Cortex of kidney (tissue), 1 donor: ENCODE measurements at places on chromosomes 1 and 21.

DNA sequence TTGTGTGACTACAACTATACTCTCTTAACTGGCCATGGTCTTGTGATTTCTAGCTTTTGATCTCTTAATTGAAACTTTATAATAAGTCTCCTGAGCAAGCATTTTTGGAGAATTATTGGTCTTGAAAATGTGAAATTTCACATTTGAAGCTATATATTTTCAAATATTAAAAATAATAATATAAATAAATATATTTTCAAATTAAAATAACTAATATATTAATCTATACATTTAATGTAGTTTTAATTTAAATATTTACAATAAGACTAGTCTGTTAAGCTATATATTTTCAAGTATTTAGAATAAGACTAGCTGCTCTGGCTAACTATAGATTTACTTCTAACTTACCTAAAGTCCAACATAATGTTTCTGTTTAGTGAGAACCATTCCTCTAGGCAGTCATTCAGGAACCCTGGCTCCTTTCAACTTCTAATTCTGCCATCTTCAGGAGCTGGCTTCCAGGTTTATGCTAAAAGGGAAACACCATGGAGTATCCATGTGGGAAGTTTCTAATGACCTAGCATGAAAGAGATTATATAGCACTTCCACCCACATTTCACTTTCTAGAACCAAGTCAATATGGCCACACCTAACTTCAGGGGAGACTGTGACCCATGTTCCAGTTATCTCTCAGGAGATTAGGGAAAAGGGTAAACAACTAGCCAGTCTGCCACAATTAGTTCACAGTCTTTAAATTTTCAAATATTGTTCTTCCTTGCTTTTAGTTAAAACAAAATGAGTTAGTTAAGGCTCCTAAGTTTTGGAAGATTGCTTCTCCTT is 31.9 kb upstream of the TSHB start:
- no peak for DNase-seq

GRCh38 chr1:89550995-89551394 is 26.4 kb downstream of the LRRC8B start:
- DNase-seq: no peak

- no peak for DNase-seq
Observed at GRCh38 chr1:52641307-52641706, 8.3 kb downstream of the SHISAL2A start.

DNA sequence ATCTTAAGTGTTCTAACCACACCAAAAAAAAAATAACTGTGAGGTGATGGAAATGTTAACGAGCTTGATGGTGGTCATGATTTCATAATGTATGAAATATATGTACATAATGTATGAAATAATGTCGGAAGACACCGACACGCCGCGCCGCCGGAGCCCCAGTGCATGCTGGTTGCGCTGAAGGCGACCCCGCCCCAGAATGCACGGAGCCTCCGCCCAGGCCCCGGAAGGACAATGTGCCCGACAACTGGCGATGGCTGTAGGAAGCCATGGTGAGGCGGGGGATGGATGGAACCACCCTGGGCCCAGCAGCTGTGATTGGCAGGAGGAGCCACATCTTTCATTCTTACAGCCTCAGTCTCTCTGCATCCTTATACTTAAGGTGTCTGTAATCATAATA is 7.4 kb downstream of the OR2T10 start:
- DNase-seq: no peak

GRCh38 chr1:175146529-175147213 is 45.9 kb downstream of the KIAA0040 start:
- DNase-seq: no peak

- no peak for DNase-seq
Observed at GRCh38 chr1:54965624-54966340, 14.6 kb upstream of the TMEM61 start.

DNA sequence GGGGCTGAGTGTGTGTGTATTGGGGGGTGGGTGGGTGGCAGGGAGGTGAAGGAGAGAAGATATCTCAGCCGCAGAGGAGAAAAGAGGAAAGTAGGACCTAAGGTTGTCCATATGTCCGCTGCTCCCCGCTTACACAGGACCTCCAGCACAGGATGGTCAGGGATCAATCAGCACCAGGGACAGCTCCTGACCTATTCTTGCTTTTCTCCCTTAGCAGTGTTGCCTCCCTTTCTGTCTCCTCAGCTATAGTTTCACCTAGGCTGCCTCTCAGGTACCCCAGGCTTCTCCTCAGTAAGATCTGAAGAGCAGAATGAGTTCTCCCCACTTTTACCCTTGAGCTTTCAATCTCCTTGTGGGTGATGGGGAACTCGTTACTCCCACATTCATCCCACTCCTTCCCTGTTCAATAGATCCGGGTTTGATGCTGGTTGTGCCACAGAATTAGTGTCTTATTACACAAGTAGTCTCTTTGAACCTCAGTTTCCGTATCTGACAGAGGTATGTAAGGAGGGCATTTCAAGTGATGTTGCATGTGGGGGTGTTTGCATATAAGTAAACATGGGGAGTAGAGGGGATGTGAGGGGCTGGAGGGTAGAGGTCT is 1.4 kb upstream of the DPH2 start:
- DNase-seq: no peak

DNA sequence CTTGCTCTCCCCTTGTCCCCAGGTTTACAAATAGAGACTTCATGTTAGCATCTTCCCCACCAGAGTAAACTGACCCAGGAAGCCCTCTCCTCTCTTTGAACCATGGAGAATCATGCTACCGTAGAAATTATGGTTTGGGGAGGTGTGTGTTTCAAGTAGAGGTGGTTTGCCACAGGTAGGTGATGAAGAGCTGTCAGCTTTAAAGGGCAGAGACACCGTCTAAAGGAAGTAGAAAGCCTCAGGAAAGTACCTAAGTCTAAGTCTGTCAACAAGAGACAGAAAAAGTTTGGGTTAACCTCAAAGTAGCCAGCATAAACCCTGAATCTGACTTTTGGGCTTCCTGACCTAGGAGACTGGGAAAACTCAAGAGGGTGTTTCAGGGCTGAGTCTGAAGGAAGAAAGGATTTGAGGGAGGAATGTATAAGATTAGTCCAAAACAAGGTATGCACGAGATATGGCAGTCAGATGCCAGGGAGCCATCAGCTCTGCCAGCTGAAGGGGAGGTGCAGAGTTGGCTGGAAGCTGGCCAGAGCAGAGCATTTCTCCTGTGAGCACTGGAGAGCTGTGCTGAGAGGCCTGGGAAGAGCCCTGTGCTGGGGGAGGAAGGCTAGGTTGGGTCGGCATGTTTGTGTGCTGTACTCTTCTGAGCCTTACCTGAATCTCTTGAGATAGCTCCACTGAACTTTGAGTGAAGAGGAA is 14.3 kb downstream of the ADAMTSL4 start:
- DNase-seq: no peak

DNA sequence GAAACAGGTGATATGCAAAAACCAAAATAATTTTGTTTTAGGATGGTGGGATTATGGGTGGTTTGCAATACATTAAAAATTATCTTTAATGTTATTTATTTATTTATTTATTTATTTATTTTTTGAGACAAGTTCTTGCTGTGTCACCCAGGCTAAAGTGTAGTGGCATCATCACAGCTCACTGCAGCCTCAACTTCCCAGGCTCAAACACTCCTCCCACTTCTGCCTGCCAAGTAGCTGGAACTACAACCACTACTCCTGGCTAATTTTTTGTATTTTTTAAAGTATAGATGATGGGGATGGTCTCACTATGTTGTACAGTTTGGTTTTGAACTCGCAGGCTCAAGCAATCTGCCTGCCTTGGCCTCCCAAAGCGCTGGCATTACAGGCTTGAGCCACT is 6.5 kb upstream of the PYCR2 start:
- DNase-seq: no peak

DNA sequence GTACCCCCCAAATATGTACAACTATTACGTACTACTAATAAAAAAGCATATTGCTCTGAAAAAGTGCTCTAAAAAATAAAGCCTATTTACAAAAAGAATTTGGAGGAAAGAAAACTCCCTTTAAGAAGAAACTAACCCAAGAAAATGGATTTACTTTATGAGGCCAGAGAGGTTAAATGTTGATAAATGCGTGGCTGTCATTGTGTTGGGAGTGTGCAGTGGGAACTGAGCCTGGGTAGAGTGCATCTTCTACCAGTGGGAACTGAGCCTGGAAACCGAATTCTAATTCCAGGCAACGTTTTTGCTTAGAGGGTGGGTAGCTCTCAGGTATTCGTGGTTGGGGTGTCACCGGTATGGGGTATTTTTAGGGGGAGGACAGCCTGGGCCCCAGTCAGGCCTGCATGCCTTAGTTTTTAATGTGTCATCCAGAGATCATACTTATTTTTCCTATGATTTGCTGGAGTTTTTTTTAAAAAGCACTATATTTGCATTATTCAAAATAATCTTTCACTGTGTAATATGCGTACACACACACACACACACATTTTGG is 24.1 kb upstream of the RNF187 start:
- no peak for DNase-seq

DNA sequence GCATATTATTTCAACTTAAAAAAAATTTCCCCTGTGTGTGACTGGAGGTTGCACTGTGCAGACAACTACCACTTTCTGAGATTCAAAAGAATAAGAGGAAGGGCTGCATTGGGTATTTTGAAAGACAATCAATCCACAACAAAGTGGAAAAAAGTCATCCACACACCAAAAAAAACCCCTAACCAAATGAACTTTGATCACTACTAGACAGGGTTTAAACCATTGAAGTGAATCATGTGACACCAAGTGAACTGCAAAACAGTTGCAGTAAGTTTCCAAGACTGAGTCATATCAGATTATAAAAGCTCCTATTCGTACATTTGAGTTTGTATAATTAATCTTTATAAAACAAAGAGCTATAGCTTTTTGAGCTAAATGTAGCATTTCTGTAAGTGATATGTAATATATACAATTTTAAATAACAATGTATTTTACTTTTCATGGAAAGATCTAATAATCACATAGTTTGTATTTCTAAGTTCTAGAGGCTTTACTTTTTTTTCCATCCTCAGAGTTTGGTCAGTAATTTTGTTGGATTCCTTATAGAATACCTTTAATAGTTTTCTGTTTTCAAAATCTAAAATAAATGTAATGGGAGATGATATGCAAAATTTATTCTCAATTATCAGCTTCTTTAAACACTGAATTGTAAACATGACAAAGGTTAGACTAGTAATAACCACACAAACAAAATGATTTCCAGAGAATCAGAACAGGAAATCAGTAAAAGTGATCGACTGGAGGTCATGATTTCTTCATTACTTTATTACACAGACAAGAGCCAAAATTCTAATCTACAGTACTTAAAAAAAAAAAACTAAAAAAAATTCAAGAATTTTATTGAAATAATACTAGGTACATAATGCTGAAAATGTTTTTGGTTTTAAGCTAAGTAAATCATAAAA is 50.5 kb upstream of the GFI1 start:
- no peak for DNase-seq

DNA sequence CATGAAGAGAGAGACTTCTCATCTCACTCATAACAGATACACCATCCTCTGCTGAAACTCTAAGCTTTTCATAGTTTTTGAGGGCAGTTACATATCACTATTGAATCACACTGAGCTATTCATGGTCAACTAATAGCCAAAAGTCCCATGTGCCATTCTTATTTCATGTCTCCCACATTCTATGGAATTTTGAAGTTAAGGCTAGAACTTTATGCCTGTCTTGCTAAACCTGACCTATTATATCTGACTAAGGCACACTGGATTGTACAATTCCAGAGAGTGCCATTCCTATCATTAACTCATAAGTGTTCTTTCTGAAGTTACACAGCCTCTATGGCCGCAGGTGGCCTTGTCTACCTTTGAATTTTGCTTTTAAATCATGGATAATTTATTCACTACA is 254.3 kb downstream of the PTPRC start:
- no peak for DNase-seq

DNA sequence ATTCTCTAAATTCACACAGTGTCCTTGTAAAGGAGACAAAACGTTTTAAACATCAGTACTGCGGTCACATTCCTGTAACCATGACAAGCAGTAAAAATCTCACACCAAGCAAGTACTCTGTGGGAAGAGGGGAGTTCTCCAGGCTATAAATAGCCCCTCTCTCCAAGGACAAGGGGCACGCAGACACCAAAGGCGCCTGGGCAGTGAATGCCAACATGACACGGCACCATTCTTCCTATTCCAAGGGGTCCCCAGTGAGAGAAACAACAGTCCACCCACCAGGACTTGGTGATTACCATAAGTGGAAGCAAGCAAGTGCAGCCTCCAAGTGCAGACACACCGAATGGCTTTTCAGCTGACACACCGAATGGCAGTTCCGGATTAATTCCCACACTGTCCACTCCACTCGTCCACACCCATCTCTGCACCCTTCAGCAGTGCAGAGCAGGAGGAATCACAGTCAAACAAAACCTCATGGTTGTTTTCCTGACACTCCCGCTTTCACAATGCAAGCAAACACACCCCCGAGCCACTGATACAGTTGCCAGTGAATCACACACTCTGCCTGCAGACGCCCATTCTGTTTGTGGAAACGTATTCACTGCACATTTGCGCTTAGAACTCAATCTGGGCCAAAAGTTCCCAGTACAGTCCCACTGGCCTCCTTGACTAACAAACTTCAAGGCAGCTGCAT is 1.8 kb downstream of the PTTG1IP start:
- DNase-seq: no peak

GRCh38 chr1:24893431-24893830 is 36.6 kb downstream of the RUNX3 start:
- no peak for DNase-seq

DNA sequence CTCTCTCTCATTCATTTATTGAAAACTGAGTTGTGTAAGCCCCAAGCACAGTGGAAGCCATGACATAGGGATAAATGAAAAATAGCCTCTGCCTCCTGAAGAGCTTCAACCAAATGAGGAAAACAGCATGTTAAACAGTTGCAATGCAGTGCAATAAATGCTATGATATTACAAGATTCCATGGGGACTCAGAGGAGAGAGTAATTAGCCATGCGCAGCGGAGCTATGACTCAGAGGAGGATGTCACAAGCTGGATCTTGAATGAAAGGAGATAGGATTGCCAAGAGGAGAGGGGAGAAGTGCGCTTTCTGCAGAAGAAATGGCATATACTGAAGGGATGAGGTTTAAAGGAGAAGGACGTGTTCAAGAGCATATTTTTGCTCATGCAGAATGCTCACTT is 231.3 kb upstream of the PLXNA2 start:
- DNase-seq: no peak

GRCh38 chr1:53871221-53871620 is 18.4 kb downstream of the YIPF1 start:
- no peak for DNase-seq

- no peak for DNase-seq
Observed at GRCh38 chr1:180530501-180530900, 28.1 kb upstream of the ACBD6 start.

DNA sequence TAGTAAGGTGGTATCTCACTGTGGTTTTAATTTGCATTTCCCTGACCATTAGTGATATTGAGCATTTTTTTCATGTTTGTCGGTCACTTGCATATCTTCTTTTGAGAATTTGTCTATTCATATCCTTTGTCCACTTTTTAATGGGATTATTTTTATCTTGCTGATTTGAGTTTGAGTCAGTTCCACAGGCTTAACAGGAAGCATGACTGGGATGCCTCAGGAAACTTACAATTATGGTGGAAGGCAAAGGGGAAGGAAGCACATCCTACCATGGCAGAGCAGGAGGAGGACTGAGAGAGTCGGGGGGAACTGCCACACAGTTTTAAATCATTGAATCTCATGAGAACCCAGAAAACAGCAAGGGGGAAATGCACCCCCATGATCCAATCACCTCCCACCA is 51.1 kb downstream of the ODF2L start:
- DNase-seq: no peak
